ENCODE measurements at places on chromosomes 6 and 20.

GRCh38 chr6:118372413-118372812 is 175.7 kb upstream of the PLN start:
- H3K27me3 ChIP-seq: no peaks in the 10 kb centered on the region
- peak overlapping the region; percentile 93 for H3K27ac ChIP-seq
- H3K4me1 ChIP-seq: peaks cover 40% of the 10 kb centered on the region
- DNase-seq: peak; percentile 45
- no peaks in the 10 kb centered on the region for H3K36me3 ChIP-seq

DNA sequence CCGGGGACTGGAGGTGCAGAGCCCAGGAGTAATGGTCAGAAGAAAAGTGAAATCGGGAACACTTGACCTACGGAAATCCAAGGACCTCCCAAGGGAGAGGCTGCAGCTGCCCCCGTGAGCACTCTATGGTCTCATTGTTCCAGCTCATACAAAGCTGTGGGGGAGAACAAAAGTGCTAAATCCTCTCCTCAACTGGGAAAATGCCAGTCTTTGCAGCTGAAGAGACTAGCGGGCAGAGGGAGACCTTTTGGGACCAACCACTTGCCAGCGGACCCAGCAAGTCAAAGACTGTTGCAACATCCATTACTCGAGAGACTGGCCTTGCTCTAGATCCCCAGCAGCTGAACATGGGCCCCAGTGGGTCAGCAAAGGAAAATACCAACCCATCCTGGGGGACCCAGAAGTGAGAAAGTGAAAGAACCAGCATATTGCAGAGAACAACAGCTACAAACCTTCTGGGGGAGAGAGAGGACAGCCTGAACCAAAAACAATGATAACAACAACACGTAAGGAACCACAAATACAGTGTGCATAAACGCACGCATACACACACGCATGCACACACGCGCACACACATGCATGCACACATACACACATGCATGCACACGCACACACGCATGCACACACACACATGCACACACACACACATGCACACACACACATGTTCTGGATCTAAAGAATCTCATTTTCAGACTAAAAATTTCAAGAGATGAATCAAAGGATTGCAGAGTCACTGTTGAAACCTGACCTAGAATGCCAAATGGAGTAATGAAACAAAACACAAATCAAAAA is 24.7 kb upstream of the ELMO2 start:
- H3K4me1 ChIP-seq: no peaks in the 10 kb centered on the region
- H3K27me3 ChIP-seq: peaks cover 99% of the 10 kb centered on the region
- no peak overlapping the region for H3K27ac ChIP-seq
- no peaks in the 10 kb centered on the region for H3K36me3 ChIP-seq

DNA sequence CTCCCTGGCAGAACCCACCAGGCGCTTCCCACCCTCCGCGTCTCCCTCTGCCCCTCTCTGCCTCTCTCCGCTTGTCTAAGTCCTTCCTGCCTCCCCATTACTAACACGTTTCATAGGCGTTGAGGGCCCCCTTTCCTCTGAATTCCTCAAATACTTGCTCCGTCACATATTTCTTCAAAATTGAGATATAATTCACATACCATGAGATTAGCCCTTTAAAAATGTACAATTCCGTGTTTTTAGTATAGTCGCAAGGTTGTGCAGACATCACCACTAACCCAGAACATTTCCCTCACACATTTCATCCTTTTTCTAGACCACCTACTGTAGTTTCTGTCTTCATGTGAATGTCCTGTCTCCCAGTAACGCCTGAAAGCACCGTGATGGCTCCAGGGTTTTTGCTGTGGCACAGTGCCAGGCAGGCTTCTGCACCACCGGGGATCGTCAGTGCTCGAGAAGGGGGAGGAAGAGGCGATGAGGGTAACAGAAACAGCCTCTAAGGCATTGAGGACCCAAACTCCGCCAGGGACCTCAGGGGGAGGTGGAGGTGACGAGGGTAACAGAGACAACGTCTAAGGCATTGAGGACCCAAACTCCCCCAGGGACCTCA is 141.9 kb upstream of the SNX9 start:
- no peaks in the 10 kb centered on the region for H3K27me3 ChIP-seq
- peaks cover 6% of the 10 kb centered on the region for H3K4me1 ChIP-seq
- H3K27ac ChIP-seq: no peak overlapping the region
- no peak for DNase-seq

DNA sequence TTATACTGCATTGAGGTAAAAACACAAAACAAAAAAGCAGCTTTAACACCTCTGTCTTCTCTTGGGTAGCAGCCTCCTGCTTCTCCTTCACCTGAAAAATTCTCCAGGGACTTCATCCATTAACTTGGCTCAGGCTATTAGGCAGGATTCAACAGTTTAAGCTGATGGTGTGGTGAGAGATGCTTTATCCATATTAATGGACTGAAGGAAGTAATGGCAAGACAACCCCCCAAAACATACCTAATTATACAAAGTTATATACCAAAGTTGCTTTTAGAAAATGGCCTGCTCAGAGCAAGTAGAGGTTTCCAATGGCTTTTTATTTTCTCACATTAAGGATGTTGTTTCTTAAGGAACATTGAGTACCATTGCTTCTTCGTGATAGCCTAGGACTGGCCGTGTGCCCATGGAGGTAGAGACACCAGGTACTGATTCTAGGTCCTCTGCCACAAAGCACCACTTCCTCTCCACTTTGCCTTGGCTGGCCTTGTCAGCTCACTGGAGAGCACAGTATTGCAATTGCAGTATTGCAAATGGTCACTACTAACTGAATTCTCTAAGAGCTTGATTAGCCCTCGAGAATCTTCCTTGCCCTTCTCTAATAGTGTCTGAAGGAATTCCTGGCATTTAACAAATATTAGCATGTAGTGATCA is 7.3 kb downstream of the EDN1 start:
- H3K4me3 ChIP-seq: no peak overlapping the region
- no peak for DNase-seq
- H3K4me1 ChIP-seq: no peaks in the 10 kb centered on the region
- no peak overlapping the region for H3K27ac ChIP-seq
- H3K36me3 ChIP-seq: no peaks in the 10 kb centered on the region

DNA sequence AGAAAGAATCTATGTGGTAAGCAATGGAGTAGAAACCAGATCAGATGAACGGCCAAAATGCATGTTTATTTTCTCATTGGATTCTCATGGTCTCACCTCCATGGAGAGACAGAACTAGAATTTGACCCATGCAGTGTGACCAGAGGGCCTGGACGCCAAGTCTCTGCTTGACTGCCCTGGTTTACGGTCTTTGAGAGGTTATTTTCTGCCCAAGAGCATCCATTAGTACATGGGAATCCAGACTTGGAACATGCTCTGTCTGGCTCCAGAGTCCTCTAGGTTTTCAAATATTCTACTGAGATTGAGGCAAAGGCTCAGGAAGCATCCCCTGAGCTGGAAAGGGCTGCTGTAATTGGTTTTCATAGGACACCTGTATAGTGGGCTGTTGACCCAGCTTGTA is 45.5 kb upstream of the UST start:
- no peak for DNase-seq
- no peaks in the 10 kb centered on the region for H3K36me3 ChIP-seq
- no peaks in the 10 kb centered on the region for H3K27me3 ChIP-seq
- peaks cover 9% of the 10 kb centered on the region for H3K4me1 ChIP-seq
- H3K27ac ChIP-seq: peak overlapping the region; percentile 6

- H3K27ac ChIP-seq: peak overlapping the region; percentile 33
- no peak overlapping the region for H3K4me3 ChIP-seq
- H3K27me3 ChIP-seq: no peaks in the 10 kb centered on the region
- no peaks in the 10 kb centered on the region for H3K36me3 ChIP-seq
Measured at GRCh38 chr20:4038047-4038459, 22.7 kb upstream of the RNF24 start.

DNA sequence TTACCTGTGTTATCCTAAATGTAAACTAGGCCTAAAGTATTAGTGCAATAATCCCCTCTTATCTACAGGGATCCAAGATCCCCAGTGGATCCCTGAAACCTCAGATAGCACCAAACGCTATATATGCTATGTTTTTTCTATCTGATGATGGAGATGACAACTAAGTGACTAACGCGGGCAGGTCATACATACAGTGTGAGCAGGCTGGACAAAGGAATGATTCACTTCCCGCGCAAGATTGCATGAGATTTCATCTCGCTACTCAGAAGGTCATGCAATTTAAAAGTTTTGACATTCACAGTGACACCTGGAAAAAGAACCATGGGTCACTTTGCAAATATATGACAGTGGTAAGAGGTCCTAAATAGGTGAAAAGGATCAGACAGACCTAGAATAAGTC is 875.9 kb downstream of the HACE1 start:
- H3K36me3 ChIP-seq: no peaks in the 10 kb centered on the region
- no peaks in the 10 kb centered on the region for H3K4me1 ChIP-seq
- H3K27me3 ChIP-seq: no peaks in the 10 kb centered on the region
- no peak for DNase-seq
- no peak overlapping the region for H3K4me3 ChIP-seq
- H3K27ac ChIP-seq: no peak overlapping the region

- H3K27me3 ChIP-seq: no peaks in the 10 kb centered on the region
- no peaks in the 10 kb centered on the region for H3K36me3 ChIP-seq
- H3K4me3 ChIP-seq: no peak overlapping the region
- no peaks in the 10 kb centered on the region for H3K4me1 ChIP-seq
- DNase-seq: no peak
Measured at GRCh38 chr6:148912252-148912651, 165.4 kb downstream of the UST start.

GRCh38 chr6:118968416-118968815 is 33.5 kb upstream of the MCM9 start:
- no peaks in the 10 kb centered on the region for H3K4me1 ChIP-seq
- no peaks in the 10 kb centered on the region for H3K36me3 ChIP-seq
- no peak for DNase-seq
- H3K4me3 ChIP-seq: no peak overlapping the region

DNA sequence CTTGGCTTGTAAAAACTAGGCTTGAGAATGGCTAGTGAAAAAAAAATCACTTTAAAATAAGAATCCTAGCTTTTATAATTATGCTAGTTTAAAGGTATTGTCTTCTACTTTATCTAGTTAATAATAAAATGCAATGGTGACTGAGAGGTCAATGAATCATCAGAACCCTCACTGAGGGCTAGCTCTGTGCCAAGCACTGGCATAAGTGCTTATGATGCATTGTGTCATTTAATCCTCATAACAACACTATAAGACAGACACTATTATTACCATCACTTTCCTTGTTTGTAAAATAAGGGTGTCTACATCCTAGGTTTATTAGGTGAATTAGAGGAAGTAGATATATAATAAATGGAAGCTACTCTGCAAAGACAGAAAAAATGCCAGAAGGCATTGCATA is 144.3 kb downstream of the F13A1 start:
- H3K4me1 ChIP-seq: no peaks in the 10 kb centered on the region
- H3K4me3 ChIP-seq: no peak overlapping the region
- peaks cover 46% of the 10 kb centered on the region for H3K27me3 ChIP-seq
- DNase-seq: no peak

DNA sequence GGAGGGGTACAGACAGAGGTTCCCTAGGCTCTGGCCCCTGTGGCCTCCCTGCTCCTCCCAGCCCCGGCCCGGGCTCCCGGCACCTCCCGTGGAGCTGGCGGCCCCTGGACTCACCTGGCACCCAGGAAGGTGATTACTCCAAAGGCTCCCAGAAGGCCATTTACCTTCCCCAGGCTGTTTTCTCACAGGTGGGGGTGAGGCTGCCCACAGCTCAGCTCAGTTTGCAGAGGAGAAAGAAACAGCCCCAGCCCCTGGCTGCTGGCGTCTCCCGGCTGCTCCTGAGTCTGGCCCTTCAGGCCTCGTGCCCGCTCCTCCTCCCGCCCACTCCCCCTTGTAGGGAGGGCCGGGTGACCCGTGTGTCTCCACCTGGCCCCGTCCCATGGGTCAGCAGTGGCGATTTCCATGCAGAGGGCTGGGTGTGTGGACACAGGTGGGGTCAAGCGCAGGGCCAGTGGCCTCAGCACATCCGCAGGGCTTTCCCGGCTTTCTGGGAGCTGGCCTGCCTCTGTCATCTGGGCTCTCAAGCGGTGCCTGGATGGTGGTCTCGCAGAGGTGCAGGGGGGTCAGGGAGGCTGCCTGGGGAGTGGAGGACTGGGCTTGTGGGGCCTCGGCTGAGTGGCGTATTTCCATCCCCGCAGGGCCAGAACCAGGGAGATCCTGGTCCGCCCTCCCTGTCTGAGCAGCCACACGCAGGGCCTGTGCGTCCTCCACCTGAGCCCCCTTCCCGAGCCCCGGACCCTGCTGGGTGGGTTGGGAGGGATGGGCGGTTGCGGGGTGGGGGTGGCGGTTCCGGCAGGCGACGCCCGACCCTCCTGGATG is 20.2 kb upstream of the GATA5 start:
- peak overlapping the region; percentile 71 for H3K27ac ChIP-seq
- no peaks in the 10 kb centered on the region for H3K36me3 ChIP-seq
- no peak overlapping the region for H3K4me3 ChIP-seq
- H3K4me1 ChIP-seq: peaks cover 49% of the 10 kb centered on the region
- DNase-seq: no peak

DNA sequence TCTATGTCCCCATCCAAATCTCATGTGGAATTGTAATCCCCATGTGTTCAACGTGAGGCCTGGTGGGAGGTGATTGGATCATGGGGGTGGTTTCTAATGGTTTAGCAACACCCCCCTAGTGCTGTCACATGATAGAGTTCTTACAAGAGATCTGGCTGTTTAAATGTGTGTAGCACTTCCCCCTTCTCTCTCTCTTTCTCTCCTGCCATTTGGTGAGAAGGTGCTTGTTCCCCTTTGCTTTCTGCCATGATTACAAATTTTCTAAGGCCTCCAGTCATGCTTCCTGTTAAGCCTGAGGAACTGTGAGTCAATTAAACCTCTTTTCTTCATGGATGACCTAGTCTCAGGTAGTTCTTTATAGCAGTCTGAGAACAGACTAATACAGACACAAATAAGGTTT is 165.4 kb downstream of the OGFRL1 start:
- H3K27ac ChIP-seq: no peak overlapping the region
- no peak overlapping the region for H3K4me3 ChIP-seq
- peaks cover 3% of the 10 kb centered on the region for H3K4me1 ChIP-seq
- H3K36me3 ChIP-seq: no peaks in the 10 kb centered on the region
- no peak for DNase-seq
- H3K27me3 ChIP-seq: no peaks in the 10 kb centered on the region

- peaks cover 9% of the 10 kb centered on the region for H3K4me1 ChIP-seq
- H3K27ac ChIP-seq: no peak overlapping the region
- no peaks in the 10 kb centered on the region for H3K36me3 ChIP-seq
Measured at GRCh38 chr6:2575236-2575635, 175.5 kb downstream of the MYLK4 start.

- H3K36me3 ChIP-seq: no peaks in the 10 kb centered on the region
- H3K4me3 ChIP-seq: no peak overlapping the region
- H3K4me1 ChIP-seq: peaks cover 14% of the 10 kb centered on the region
- no peak overlapping the region for H3K27ac ChIP-seq
Measured at GRCh38 chr6:166251211-166251610, 57.0 kb downstream of the PRR18 start.

Measured in left ventricle myocardium inferior (tissue), 1 donor.